Activated T-cell treated with anti-CD3 and anti-CD28 coated beads, Interleukin-2, amount 50 U/mL, for 72 hours (primary cell): ENCODE measurements at places on chromosomes 13 and 19.

- no peak for DNase-seq
Observed at GRCh38 chr19:18514800-18515682, 6.8 kb downstream of the ELL start.

DNA sequence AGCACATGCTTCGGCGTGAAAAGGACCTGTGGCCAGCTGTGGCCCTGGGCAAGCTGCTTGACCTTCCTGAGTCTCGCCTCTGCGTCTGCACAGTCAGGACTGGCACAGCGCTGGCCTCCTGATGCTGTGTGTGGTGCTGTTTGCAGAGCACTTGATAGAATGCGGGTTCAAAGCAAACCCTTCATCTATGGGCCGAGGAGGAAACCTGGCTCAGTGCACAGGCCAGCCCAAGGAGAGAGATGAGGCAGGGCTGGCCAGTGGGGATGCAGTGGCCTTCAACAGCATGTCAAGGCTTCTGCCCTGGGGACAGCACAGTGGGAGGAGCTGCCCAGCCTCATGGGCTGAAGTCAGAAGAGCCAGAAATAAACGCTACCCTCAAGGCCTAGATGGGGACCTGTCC is 21.3 kb upstream of the VSTM2B start:
- DNase-seq = no peak

DNA sequence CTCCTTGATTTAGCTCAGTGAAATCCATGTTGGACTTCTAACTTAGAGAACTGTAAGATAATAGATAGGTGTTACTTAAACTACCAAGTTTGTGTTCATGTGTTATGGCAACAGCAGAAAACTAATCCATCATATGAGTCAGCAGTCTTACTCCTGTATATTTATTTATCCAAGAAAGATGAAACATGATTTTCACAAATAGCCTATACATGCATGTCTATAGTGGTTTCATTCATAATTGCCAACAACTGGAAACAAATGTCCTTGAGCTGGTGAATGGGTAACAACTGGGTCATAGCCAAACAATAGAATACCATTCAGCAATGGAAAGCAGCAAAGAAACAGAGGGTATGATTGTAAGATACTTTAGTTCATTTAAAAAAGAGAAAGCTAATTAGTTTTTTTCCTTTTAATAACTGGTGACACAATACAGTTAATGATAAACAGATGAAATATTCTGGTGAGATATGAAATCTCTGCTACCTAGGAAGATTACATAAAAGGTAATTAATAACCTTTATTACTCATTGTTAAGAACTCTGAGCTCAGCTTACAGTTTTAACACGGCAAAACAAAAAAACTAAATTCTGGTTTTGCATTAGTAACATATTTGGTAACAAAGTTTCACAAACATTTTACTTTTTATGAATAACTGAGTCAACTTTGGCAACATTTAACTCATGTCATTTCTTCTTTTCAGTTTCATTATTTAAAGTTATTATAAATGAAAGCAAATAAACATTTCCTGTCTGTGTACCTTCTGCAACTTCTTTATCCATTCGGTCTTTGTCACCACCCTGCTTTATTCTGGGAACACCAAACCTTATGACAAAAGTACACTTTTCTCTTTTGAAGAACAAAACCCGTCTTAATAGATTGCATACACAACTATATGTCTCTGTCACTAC is 181.3 kb downstream of the LIG4 start:
- no peak for DNase-seq

DNA sequence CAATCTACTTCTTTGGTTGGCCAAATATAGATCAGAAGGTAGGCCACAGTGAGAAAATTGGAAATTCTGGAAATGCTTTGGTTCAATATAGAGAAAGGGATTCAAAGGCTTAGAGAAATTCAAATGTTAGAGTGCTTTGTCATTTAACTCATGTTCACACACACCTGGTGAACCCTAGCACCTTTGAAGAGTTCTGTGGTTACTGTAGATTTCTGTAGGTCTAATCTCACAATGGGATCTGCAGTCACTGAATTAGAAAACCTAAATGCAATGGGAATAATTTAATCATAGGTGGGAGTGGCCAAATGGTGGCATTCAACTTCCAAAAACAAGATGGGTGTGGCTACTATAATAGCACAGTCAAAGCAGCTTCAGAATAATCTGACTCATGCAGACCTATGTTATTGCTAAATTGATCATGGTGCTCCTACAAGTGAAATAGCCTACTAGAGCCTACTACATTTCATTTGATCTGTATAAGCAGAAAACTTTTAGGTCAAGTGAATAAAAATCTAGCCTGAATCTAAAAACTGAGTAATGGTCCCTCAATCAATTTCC is 1152.9 kb downstream of the PCDH9 start:
- no peak for DNase-seq

GRCh38 chr13:100648354-100648753 is 26.2 kb downstream of the TMTC4 start:
- DNase-seq = no peak

GRCh38 chr19:953445-954271 is 27.8 kb downstream of the ARID3A start:
- no peak for DNase-seq

DNA sequence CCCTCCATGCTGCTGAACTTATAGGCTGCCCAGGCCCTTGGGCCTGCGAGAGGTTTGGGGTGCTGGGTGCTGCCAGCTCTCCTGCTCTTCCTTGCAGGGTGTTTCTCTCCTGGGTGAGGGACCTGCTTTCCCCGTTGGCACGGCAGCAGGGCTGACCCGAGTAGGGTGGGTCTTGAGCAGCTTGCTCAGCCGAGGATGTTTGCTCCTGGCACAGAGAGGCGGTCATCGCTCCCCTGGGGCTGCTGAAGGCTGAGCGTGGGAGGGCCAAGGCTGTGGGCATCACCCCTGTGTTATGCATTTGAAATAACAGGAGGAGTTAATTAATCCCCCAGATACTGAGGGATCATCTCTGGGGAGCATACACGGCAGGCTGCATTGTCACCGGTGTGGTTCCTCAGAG is 5.3 kb downstream of the KCTD15 start:
- DNase-seq = no peak

- DNase-seq = no peak
Observed at GRCh38 chr19:40512473-40513344, 45.9 kb downstream of the SPTBN4 start.

DNA sequence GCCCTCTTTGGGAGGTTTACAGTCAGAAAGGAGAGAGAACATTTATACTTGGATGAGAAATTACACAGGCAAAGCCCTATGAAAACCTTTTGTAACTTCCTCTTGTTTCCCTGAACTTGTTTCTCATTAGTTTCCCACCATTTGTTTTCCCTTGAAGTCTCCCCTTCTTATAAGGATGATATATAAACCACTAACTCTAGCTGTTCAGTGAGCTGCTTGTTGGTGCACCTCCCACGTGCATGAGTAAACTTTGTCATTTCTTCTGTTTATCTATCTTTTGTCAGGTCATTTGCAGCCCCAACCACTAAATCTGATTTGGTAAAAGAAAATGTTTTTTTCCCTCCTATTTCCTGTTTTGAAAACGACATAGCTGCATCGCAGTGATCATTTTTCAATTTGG is 919.9 kb downstream of the SLITRK1 start:
- DNase-seq = no peak

GRCh38 chr13:31060220-31060619 is 101.5 kb downstream of the HSPH1 start:
- DNase-seq = no peak

DNA sequence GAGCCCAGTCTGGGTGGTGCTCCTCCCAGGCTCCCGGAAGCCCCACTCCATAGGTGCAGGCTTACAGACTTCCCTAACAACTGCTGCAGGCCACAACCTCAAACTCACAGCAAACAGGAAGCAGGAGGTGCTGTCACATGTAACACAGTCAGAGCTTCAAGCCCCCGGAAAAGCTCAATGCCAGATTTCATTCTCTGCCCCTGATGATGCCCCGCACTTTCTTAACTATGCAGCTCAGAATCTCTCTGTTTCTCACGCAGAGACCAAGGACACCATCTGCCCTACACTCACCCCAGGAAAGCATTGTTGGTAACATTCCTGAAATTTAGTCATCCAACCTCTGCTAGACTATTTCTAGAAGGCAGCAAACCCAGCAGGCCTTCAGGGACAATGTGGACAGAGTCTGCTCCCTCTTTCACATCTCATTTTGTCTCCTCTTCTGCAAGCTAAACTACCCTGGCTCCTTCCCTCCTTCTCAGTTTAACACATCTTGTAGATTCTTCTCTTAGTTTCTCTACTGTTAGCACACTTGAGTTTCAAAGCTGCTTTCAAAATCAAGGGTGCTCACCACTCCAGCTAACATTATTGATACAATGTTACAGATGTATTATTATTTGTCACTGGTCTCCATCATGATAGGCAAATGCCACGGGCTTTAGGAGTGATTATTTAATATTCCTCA is 162.5 kb downstream of the KCTD12 start:
- no peak for DNase-seq

DNA sequence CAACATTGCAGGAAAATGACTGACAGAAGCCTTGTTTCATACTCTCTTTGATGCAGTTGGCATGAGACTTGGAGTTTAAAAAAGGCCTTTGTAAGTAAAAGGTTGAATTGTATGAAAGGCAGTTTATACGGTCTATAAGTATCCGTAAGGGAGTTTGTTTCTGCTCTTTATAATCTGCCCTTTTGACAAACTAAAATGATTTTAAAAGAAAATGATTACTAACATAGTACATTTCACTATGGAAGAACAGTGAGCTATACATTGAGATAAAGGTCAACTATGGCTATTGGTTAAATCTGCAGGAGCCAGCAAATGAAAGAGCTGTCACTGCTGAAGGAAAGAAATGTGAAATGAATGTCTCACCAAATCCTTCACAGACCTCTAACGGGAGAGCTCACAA is 296.1 kb upstream of the SLITRK6 start:
- no peak for DNase-seq

GRCh38 chr19:49468746-49469447 is 5.1 kb upstream of the FLT3LG start:
- peak; percentile 85 for DNase-seq

- no peak for DNase-seq
Observed at GRCh38 chr13:97459215-97459777, 25.3 kb downstream of the RAP2A start.

- no peak for DNase-seq
Observed at GRCh38 chr13:60158321-60158801, 5.4 kb downstream of the DIAPH3 start.

GRCh38 chr19:10380313-10381102 is at the start of gene TYK2:
TSS of gene TYK2 (minus strand) at chr19:10380572. CDS start at chr19:10378406, 2,166 bp downstream.
- DNase-seq = peak; percentile 98

GRCh38 chr13:29154390-29154789 is 334.3 kb downstream of the MTUS2 start:
- no peak for DNase-seq

DNA sequence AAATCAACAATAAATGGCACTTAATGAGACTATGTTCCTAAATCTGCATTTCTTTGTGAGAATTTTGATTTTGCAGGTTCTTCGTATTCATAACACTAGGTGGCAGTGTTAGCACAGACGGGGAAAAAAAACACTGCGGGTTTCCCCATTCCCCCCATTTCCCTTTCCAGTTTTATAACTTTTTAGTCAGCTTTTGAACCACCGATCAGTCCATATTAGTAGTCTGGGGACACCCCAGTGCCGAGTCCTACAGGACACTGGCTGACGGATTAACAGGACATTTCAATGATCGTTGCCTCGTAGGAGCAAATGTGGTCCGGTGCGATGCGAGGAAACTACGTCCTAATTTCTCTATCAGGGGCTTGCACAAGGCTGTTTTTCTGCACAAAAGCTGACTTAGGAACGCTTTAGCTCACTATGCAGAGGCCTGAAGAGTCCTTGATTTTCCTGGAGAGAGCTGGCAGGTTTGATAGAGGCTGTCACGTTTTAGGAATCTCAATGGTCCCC is 234.3 kb downstream of the LMO7 start:
- DNase-seq = peak; percentile 8

DNA sequence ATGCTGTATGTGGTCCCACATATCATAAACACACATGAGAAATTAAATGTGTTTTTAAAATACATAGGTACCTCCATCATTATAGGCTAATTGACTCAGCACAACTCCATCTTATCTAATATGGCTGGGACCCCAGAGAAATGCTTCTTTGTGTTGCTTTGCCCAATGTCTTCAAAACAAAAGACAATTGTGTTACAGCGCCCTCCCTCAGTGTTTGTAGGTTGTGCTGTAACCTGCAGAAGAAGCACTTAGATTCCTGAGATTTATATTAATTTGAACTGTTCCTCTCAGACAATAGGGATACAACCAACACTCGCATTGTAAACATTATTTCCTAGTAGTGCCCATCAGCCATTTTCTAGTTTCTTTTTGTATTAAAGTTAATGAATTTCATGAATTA is 303.4 kb downstream of the MZT1 start:
- DNase-seq = no peak

GRCh38 chr13:105463011-105463501 is 1072.4 kb downstream of the EFNB2 start:
- no peak for DNase-seq

DNA sequence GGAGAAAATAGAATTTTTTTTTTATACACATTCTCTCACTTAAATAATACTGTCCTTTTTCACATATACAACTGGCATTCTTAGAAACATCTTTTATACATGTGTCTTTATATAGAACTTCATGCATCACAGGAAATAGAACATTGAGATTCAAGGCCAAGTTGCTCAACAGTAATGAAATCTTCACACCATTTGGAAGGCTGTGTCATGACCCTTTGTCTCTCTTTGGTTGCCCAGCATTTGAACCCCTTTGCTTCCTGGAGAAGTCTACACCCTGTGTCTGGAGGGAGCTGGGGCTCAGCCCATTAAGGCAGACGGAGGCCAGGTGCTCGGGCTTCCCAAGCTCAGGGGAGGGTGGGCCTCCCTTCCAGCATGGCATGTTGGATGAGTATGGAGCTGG is 41.1 kb downstream of the B3GLCT start:
- DNase-seq = no peak

DNA sequence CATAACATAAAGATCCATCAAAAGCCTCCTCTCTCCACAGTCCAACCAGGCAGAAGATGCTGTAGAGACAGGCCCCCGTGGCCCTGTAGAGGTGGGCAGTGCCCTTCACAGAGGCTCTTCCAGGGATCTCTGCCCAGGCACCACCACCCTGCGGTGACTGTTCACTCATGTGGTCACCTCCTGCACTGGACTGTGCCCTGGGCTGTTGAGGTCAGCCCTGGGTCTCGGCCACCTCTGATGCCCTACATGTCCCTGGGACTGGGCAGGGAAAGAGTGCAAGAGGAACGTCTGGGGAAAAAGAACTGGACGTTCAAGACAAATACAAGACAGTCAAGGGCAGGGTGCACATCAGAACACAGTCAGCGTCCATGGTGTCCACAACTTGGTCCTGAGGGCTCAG is 22.3 kb downstream of the PEPD start:
- no peak for DNase-seq

DNA sequence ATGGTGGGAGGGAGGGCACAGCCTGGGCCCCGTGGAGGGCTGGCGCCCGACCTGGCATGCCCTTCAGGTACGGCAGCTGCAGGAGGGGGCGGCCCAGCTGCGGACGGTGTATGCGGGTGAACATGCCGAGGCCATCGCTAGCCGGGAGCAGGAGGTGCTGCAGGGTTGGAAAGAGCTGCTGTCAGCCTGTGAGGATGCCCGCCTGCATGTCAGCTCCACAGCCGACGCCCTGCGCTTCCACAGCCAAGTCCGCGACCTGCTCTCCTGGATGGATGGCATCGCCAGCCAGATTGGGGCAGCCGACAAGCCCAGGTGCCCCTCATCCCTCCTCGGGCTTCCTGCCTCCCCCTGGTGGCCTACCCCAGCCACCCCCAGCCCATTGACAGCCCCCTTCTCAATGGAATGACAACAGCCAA is 16.6 kb upstream of the SHKBP1 start:
- no peak for DNase-seq

GRCh38 chr19:16040642-16041041 is 35.7 kb upstream of the TPM4 start:
- no peak for DNase-seq

GRCh38 chr13:52394586-52394985 is 11.4 kb downstream of the THSD1 start:
- no peak for DNase-seq
